Lung (tissue), 17 donors: ENCODE measurements at places on chromosomes 2 and 18. TPM values are rescaled to one million over a fixed set of nuclear protein-coding genes. Genes with fewer than 3 reads are reported as not detected.

GRCh38 chr2:202965810-202966460 is 48.7 kb upstream of the NBEAL1 start:
- H3K4me1 ChIP-seq: no peaks in the 10 kb centered on the region
- no peak overlapping the region for H3K4me3 ChIP-seq
- H3K27ac ChIP-seq: no peak overlapping the region
- H3K36me3 ChIP-seq: no peaks in the 10 kb centered on the region

- no peaks in the 10 kb centered on the region for H3K4me1 ChIP-seq
- no peak overlapping the region for H3K4me3 ChIP-seq
- H3K36me3 ChIP-seq: peaks cover 8% of the 10 kb centered on the region
These were observed 84.1 kb downstream of the CTIF start for GRCh38 chr18:48622911-48623431.

The GCG gene
- total RNA-seq: not detected

The FRZB gene
- total RNA-seq: 2.0 TPM

The DIPK1C gene
- not detected for total RNA-seq

The HOXD10 gene
- total RNA-seq: not detected

The OR6B2 gene
- not detected for total RNA-seq

DNA sequence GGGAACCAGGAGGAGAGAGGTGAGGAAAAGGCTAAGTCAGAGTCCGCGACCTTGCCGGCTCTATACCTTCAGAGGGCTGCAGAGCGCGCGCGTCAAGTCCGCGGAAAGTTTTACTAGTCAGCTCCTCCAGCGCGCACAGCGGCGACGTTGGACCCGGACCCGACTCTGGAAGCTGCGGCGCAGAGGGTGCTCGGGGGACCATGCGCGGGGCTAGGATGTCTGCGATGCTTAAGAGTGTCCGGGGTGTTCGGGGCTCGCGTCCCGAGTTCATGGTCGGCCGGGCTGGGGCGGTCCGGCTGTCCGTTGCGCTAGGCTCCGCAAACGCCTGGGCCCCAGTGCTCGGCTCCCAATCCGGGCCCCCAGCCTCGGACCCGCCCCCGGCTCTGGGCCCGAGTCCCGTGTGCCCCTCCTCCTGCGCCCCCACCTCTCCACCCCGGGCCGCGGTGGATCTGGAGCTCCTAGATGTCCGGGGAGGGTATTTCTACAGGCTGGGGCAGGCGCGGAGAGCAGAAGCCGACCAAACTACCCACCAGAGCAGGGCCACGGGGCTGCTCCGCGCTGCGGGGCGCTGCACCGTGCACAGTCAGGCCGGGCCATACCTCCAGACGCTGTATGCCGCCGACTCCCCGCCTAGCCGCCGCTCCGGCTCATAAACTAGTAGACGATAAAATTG is at the start of gene LBX2:
Gene LBX2, minus strand, starts transcription at position 337 of the 673 bp plus-strand sequence. Its CDS starts 66 bp downstream, at position 271.
- no peaks in the 10 kb centered on the region for H3K27me3 ChIP-seq
- peaks cover 35% of the 10 kb centered on the region for H3K4me1 ChIP-seq
- no peak within 1 kb of the TSS for H3K27ac ChIP-seq
- no peak within 1 kb of the TSS for H3K4me3 ChIP-seq

GRCh38 chr2:8624855-8625398 is 56.9 kb upstream of the ID2 start:
- no peak for DNase-seq
- H3K4me1 ChIP-seq: peaks cover 9% of the 10 kb centered on the region
- no peaks in the 10 kb centered on the region for H3K27me3 ChIP-seq
